ENCODE measurements at places on chromosomes 5 and 9.

- DNase-seq: no peak
These were observed 75.1 kb downstream of the DAPK1 start for GRCh38 chr9:87572719-87573118.

- DNase-seq: no peak
These were observed 26.3 kb upstream of the TNPO1 start for GRCh38 chr5:72790186-72790585.

- no peak for DNase-seq
These were observed 39.9 kb upstream of the IL17B start for GRCh38 chr5:149418910-149419531.

GRCh38 chr9:82883436-82883835, 179.5 kb downstream of the RASEF start:
- no peak for DNase-seq

DNA sequence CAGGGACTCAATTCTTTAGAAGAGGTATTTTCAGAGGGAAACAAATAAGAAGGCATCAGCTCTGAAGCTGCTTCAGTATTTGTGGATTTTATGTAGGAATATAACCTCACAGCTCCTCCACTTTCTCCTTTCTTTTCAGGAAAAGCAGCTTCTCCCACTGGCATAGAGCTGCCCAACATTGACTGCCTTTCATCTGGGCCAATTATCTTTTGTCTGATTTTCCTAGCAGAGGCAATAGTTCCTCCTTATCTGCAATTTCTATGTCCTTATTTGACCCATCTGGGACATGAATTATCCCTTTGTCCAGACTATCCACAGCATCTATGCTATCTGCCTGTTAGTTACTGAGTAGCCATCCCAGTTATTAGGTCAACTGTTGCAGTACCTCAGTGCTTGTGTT, 1671.2 kb upstream of the ACO1 start:
- DNase-seq: no peak

GRCh38 chr5:150625831-150626746, 14.4 kb upstream of the SYNPO start:
- DNase-seq: no peak
